Kidney (tissue), 22 donors: ENCODE measurements at places on chromosomes 16 and 17. TPM values are rescaled to one million over a fixed set of nuclear protein-coding genes. Genes with fewer than 3 reads are reported as not detected.

Gene RAB40C
- total RNA-seq: 24.0 TPM

DNA sequence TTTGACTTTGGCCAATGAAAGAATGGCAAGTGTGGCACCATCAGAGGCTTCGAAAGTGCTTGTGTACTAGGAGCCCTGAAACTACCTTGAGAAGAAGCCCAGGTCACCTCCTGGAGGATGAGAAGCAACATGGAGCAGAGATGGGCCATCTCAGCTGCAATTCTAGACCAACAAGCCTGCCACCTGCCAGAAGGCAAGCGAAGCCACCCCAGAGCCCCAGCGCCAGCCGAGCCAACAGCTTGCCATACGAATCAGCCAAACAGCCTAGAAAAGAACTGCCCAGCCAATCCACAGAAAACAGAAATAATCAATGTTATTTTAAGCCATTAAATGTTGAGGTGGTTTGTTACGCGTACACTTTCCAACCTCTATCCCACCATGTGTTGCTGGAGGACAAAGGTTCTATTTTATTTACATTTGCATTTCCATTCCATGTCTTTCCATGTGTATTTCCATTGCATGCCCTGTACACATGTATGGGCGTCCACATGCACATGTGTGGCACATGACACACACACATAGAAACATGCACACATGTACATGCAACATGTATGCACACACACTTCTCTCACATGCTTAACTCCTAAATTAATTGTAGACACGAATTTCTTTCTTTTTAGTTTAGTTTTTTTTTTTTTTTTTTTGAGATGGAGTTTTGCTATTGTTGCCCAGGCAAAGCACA is 144.3 kb upstream of the TNRC6C start:
- no peaks in the 10 kb centered on the region for H3K27me3 ChIP-seq
- H3K36me3 ChIP-seq: no peaks in the 10 kb centered on the region
- H3K4me3 ChIP-seq: no peak overlapping the region
- no peak for DNase-seq
- H3K27ac ChIP-seq: no peak overlapping the region

Gene DRC3
- total RNA-seq: 17.3 TPM

Gene USP7
- 92.0 TPM for total RNA-seq

Gene NPIPB2
- total RNA-seq: 12.4 TPM

Gene PMFBP1
- 0.69 TPM for total RNA-seq

Gene ATP1B2
- total RNA-seq: 7.6 TPM

- H3K27ac ChIP-seq: no peak overlapping the region
- H3K27me3 ChIP-seq: no peaks in the 10 kb centered on the region
- no peaks in the 10 kb centered on the region for H3K4me1 ChIP-seq
- peak; percentile 60 for DNase-seq
- H3K36me3 ChIP-seq: no peaks in the 10 kb centered on the region
These were observed 22.1 kb downstream of the RAI1 start for GRCh38 chr17:17703140-17703919.

DNA sequence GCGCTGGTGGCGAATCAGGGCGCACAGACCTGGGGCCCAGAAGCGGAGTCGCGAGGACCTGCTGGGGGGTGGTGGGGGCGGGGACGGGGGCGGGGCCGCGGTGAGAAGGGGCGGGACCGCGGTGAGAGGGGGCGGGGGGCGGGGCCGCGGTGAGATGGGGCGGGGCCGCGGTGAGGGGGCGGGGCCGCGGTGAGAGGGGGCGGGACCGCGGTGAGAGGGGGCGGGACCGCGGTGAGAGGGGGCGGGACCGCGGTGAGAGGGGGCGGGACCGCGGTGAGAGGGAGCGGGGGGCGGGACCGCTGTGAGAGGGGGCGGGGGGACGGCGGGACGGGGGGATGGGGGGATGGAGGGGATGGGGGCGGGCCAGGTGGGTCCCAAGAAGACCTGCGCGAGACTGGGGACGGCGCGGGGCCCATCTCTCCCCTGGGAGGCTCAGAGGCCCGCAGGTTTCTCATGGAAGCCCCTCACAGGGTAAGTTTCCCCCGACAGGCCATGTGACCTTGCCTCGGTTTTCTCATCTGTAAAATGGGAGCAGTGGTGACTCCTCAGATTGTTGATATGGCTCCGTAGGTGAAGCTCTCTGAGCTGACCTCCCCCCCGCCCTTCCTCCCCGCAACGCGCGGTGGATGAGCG is 28.6 kb upstream of the DBNDD1 start:
- H3K4me1 ChIP-seq: peaks cover 13% of the 10 kb centered on the region
- no peaks in the 10 kb centered on the region for H3K36me3 ChIP-seq
- no peak overlapping the region for H3K27ac ChIP-seq

- no peak overlapping the region for H3K4me3 ChIP-seq
- peaks cover 79% of the 10 kb centered on the region for H3K4me1 ChIP-seq
- H3K36me3 ChIP-seq: peaks cover 1% of the 10 kb centered on the region
- DNase-seq: no peak
These were observed 10.9 kb downstream of the HSPB9 start for GRCh38 chr17:42133461-42134041.

Gene TAOK1
- 74.9 TPM for total RNA-seq

- H3K27me3 ChIP-seq: no peaks in the 10 kb centered on the region
- no peak for DNase-seq
- peak overlapping the region; percentile 38 for H3K27ac ChIP-seq
- H3K4me1 ChIP-seq: peaks cover 24% of the 10 kb centered on the region
- H3K4me3 ChIP-seq: no peak overlapping the region
These were observed 150.6 kb downstream of the CLEC16A start for GRCh38 chr16:11094857-11095565.

DNA sequence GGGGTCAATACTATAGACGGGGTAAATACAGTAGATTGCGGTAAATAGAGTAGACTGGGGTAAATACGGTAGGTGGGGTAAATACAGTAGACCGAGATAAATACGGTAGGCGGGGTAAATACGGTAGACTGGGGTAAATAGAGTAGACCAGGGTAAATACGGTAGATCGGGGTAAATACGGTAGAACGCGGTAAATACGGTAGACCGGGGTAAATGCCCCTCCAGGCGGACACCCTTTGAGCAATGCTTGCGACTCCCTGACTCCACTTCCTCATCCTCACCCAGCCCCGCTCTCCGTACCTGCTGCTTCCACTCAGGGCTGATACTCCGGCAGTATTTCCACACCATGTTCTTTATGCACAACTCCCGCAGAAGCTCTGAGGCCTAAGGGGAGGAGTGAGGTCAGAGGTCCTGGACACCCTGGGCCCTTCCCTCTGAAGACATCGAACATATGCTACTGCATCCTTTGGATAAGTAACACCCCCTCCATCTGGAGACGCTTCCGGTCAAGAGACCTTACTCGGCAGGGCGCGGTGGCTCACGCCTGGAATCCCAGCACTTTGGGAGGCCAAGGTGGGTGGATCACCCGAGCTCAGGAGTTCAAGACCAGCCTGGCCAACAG is 13.3 kb upstream of the CRK start:
- no peaks in the 10 kb centered on the region for H3K4me1 ChIP-seq
- H3K27ac ChIP-seq: no peak overlapping the region
- no peak overlapping the region for H3K4me3 ChIP-seq
- no peak for DNase-seq
- no peaks in the 10 kb centered on the region for H3K36me3 ChIP-seq

Gene MEIOB
- total RNA-seq: 0.16 TPM

- no peaks in the 10 kb centered on the region for H3K4me1 ChIP-seq
- H3K4me3 ChIP-seq: no peak overlapping the region
- no peaks in the 10 kb centered on the region for H3K27me3 ChIP-seq
- H3K36me3 ChIP-seq: peaks cover 26% of the 10 kb centered on the region
- no peak overlapping the region for H3K27ac ChIP-seq
- DNase-seq: no peak
These were observed 43.2 kb downstream of the GOSR1 start for GRCh38 chr17:30520436-30520835.

DNA sequence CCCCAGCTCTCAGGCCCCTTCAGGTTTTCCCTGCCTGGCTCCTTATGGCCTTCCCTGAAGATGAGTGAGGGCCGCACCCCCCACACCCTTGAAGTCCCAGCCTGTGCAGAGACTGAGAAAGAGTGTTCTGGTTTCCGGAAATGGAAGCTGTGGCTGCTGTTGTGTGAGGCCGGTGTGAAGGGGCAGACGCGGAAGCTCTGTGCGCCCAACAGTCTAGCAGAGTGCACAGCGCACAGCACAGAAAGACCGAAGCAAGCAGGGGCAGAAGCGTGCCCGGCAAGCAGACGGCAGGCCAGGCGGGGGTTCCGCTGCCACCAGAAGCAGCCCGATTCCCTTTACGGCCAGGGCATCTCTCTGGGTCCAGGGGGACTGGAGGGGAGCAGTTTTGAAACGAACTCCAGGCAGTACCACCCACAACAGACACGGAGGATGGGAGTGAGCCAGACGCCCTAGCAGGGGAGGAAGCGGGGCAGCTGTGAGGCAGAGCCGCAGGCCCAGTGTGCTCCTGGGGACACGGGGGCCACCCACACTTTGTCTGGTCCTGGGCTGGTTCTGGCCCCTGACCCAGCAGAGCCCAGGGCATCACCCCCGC is 16.7 kb downstream of the TPSG1 start:
- H3K27ac ChIP-seq: no peak overlapping the region
- H3K36me3 ChIP-seq: no peaks in the 10 kb centered on the region
- no peak overlapping the region for H3K4me3 ChIP-seq
- H3K4me1 ChIP-seq: no peaks in the 10 kb centered on the region
- DNase-seq: no peak
- no peaks in the 10 kb centered on the region for H3K27me3 ChIP-seq

DNA sequence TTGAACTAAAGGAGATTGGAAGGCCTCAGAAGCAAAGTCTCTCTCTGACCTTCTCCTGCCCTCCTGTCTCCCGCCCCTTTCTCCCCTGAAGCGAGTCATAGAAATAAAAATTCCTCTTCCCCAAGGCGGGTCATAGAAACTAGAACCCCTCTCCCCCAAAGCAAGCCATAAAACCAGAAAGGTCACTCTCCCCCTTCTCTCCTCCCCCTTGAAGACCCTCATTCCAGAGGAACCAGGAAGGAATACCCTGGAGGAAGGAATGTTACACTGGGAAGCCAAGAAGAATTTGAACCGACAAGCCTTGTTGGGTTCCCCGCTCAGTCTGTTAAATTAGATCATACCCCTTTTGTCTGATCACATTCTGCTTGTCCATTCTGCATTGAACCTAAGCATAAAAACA is 2.7 kb upstream of the GJC1 start:
- H3K27ac ChIP-seq: no peak overlapping the region
- no peaks in the 10 kb centered on the region for H3K36me3 ChIP-seq
- no peaks in the 10 kb centered on the region for H3K27me3 ChIP-seq
- no peaks in the 10 kb centered on the region for H3K4me1 ChIP-seq

- H3K4me1 ChIP-seq: no peaks in the 10 kb centered on the region
- no peaks in the 10 kb centered on the region for H3K27me3 ChIP-seq
- no peak overlapping the region for H3K27ac ChIP-seq
- no peaks in the 10 kb centered on the region for H3K36me3 ChIP-seq
- peak; percentile 43 for DNase-seq
These were observed 74.1 kb downstream of the SNX11 start for GRCh38 chr17:48181653-48182052.

DNA sequence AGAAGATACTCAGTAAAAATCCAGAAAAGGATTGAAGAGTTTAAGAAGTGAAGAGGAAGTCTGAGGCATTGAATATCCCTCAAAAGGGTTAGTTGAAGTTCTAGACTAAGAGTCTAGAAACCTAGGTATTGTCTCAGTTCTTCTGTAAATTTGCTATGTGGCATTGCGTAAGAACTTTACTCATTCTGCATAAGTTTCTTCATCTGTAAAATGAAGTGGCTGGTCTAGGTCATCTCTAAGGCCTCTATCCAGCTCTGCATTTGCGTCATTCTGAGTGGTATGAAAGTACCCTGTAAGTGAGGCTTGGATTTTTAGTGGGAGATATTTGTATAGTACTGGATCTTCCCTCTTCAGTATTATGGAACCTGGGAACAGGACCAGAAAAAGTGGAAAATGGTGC is 130.2 kb downstream of the MYO1D start:
- H3K4me3 ChIP-seq: no peak overlapping the region
- no peak for DNase-seq
- no peaks in the 10 kb centered on the region for H3K27me3 ChIP-seq
- H3K36me3 ChIP-seq: no peaks in the 10 kb centered on the region
- no peak overlapping the region for H3K27ac ChIP-seq

Gene CCP110
- 14.5 TPM for total RNA-seq

Gene ZG16
- total RNA-seq: not detected

- DNase-seq: no peak
- no peaks in the 10 kb centered on the region for H3K36me3 ChIP-seq
- no peaks in the 10 kb centered on the region for H3K27me3 ChIP-seq
- H3K4me3 ChIP-seq: no peak overlapping the region
- no peaks in the 10 kb centered on the region for H3K4me1 ChIP-seq
- no peak overlapping the region for H3K27ac ChIP-seq
These were observed 58.8 kb upstream of the MSI2 start for GRCh38 chr17:57197466-57198071.

DNA sequence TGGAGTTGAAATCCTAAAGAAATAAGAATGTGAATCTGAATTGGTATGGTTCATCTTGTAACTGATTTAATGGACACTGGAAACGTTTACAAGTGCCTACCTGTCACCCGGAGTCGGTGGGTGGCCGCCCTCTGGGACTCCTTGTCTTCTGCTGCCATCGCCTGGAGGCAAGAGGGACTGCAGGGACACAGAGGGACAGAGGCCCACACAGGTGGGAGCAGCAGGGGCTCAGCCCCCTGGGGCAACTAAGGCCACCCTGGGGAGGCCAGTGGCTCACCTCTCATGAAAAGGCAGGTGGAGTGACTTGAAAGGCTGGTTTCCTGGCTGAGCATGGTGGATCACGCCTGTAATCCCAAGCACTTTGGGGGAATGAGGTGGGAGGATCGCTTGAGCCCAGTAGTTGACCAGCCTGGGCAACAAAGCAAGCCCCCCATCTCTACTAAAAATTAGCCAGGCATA is 23.2 kb downstream of the TMEM92 start:
- H3K4me3 ChIP-seq: no peak overlapping the region
- peak; percentile 90 for DNase-seq
- no peak overlapping the region for H3K27ac ChIP-seq
- no peaks in the 10 kb centered on the region for H3K4me1 ChIP-seq

- H3K36me3 ChIP-seq: no peaks in the 10 kb centered on the region
- no peak overlapping the region for H3K4me3 ChIP-seq
- no peaks in the 10 kb centered on the region for H3K4me1 ChIP-seq
- H3K27me3 ChIP-seq: no peaks in the 10 kb centered on the region
These were observed 9.3 kb downstream of the FBXO31 start for GRCh38 chr16:87374313-87374712.

Gene MXRA7
- total RNA-seq: 130 TPM

DNA sequence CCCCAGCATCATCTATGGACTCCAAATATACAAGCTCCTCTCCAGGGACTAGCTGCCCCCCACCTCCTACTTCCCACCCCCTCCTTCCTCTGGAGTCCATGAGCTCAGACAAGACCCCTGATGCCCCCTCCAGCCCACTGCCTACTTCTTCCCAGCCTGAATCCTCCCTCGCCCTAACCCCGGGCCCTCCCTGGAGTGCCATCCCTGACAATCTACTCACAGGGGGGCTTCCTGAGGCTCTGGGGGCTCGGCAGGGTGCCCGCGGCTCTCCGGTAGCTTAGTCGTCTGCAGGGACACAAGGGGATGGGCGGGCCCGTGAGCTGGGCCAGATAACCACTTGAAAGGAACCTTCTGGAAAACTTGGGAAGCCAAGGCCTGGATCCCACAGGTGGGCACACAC is 15.1 kb downstream of the MPP3 start:
- no peak for DNase-seq
- H3K36me3 ChIP-seq: no peaks in the 10 kb centered on the region
- no peaks in the 10 kb centered on the region for H3K4me1 ChIP-seq
- no peak overlapping the region for H3K4me3 ChIP-seq
- H3K27me3 ChIP-seq: no peaks in the 10 kb centered on the region

- H3K4me1 ChIP-seq: no peaks in the 10 kb centered on the region
- no peaks in the 10 kb centered on the region for H3K36me3 ChIP-seq
- H3K27ac ChIP-seq: no peak overlapping the region
- DNase-seq: no peak
- no peaks in the 10 kb centered on the region for H3K27me3 ChIP-seq
These were observed 28.5 kb upstream of the SHCBP1 start for GRCh38 chr16:46649588-46650253.

Gene OR4D1
- total RNA-seq: 0.06 TPM
